ENCODE measurements at places on chromosomes 7 and 10.
A peak's percentile ranks its signal among the peaks of the same experiment; 100 is the strongest.

DNA sequence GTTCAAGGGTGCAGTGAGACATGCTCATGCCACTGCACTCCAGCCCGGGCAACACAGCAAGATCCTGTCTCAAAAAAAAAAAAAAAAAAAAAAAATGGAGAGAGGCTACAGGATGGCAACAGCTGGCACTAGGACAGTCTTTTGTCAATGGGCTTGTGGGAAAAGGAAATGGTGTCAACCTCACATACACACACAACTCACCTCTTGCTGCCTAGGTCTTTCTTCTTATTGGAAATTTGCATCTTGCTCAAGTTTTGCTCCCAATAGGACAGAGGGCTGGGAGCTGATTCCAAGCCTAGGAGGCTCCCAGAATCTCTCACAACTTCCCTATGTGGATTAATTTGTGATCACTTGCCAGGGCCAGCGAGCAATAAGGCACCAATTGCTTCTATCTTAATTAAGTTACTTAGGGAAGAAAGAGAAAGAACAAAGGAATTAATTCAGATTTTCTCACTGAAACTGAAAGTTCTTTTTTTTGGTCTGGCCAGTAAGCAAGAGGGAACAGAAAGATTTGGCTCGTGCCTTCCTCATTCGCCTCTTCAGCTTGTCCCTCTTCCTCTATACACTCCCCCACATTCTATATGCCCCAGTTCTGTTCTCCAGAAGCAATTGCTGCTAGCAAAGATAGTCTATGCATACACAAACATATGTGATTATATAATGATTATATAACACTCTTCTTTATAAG is 33.8 kb downstream of the MAP3K8 start:
- DNase-seq: no peak

DNA sequence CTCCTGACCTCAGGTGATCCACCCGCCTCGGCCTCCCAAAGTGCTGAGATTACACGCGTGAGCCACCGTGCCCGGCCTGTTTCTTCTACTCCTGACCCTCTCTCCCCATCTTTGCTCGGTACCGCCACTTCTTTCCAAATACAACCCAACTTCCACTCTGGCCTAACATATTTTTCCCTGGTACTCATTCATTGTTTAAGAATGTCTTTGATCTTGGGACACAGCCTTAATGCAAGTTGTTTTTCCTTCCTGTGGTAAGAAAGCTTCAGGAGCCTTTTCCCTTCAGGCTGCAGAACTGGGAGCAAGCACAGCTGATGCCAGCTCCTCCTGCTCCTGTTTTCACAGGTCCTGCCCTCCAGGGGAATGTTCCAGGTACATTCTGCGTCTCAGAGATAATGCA is 13.7 kb downstream of the CALML3 start:
- DNase-seq: no peak

DNA sequence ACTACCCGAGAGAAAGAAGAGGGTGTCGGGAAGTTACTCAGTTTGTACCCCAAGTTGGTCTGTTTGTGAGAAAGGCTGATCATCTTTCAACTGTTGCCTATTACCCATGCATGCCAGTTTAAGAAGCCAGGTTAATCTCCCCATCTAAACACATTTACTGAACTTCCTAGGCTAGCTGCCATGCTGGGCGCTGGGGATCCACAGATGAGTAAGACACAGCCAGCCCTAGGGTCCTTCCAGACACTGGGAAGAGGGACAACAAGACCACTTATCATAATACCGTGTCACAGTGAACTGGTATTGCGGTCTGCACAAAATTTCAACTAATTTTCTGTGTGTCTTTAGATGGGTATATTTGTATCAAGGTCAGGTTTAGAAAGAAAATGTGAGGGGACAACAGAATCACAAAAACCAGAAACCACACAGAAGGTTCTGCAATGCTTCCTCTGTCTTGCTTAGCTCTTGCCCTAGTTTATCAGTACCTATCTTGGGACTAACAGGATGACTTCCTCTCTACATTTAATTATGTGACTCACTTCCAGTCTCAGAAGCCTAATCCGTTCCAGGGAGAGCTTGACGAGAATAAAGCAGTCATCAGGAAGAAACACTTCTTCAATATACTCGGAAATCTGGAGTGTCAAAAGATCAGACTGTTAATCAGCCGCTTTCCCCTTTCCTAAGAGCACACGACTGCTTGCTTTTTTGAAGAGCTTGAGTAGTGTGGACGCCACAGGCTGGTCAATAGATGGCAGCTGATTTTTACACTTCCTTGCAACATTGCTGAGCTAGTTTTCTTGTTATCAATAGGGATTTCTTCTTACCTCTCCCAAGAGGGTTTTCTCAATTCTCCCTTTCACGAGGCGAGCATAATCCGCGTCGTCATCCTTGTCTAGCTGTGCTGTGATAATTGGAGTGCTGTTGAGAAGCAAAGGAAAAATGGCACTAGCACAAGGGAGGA is 45.7 kb downstream of the POLR3A start:
- peak; percentile 89 for DNase-seq

GRCh38 chr7:14021069-14021468 is 31.6 kb upstream of the ETV1 start:
- no peak for DNase-seq

DNA sequence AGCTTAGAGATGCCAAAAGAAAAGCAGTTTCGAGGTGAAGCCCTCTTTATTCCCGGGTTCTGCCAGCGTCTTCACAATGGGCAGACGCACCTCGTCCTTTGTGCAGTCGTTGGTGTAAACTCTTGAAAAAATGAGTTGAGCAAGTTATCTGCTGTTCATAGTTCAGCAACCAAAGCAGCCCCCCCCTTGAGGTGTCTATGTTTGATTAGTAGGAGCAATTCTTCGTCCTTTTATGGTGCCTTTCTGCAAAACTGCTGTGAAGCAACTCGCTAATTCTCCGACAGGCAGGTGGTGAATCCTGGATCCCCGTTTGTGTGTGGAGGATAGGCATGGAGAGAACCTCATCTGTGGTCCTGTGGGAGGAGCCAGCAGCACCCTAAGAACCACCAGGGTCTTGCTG is 234.5 kb downstream of the GLRX3 start:
- DNase-seq: no peak

- DNase-seq: no peak
These were observed 227.7 kb upstream of the TEX47 start for GRCh38 chr7:89023206-89023605.

GRCh38 chr7:78178319-78178718 is 379.7 kb downstream of the PHTF2 start:
- DNase-seq: no peak

GRCh38 chr10:71266147-71266917 is 52.7 kb upstream of the SLC29A3 start:
- DNase-seq: no peak

GRCh38 chr7:80499350-80499953 is 12.4 kb downstream of the GNAT3 start:
- peak; percentile 93 for DNase-seq

DNA sequence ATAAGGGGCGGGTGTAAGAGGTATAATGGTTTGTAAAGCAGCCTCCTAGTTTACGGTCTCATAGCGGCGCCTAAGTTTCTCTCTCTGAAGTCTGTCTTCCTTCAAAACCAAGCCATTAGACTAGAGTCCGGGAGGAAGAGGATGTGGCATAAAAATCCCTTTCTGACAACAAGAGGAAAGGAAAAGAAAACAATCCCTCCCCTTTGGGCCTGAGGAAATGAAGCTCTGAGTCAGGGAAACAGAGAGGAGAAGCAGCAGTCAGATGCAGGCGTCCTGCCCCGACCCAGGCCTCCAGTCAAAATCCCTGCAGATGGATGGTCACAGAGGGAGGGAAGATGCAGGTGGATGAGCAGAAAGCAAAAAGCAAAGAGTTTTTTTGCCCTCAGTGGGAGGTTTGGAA is 23.7 kb downstream of the PARP12 start:
- DNase-seq: no peak

GRCh38 chr10:7480742-7481367 is 70.0 kb upstream of the SFMBT2 start:
- DNase-seq: no peak

GRCh38 chr10:51656503-51656902 is 42.9 kb downstream of the CSTF2T start:
- DNase-seq: no peak

GRCh38 chr10:12594448-12594944 is 245.1 kb downstream of the CAMK1D start:
- no peak for DNase-seq

GRCh38 chr7:105876091-105876963 is at the start of gene ATXN7L1:
TSS of gene ATXN7L1 (minus strand) at chr7:105876599. CDS start at chr7:105876558, 41 bp downstream.
- DNase-seq: peak; percentile 84

- DNase-seq: no peak
These were observed 803.6 kb downstream of the SORCS1 start for GRCh38 chr10:106360870-106361269.

DNA sequence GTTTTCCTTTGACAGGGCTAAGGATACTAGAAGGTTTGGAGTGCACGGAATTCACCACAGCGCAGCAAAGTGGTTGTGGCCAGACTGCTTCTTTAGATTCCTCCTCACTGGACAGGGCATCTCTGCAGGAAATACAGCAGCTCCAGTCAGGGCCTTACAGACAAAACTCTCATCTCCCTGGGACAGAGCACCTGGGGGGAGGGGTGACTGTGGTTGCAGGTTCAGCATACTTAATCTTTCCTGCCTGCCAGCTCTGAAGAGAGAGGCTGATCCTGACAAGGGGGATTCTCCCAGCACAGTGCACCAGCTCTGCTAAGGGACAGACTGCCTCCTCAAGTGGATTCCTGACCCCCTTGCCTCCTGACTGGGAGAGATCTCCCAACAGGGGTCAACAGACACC is 1257.9 kb downstream of the NXPH1 start:
- DNase-seq: no peak

DNA sequence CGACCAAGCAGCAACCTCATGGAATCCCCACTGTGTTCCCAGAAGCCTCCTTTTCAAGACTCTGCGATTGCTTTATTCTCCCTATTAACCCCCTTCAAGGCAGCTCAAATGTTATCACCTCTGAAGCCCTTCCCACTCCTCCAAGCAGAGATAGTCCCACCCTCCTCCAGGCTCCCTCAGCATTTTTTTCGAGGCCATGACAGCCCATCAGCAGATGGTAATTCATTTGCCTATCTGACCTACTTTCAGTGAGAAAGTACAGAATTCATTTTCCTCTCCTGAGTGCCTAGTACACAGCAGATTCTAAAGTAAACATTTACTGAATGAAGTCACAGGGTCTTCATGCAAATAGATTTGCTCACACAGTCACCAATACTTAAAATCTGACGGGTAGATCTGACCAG is 47.8 kb downstream of the HERPUD2 start:
- no peak for DNase-seq

GRCh38 chr7:38681882-38682281 is 50.7 kb upstream of the AMPH start:
- no peak for DNase-seq

DNA sequence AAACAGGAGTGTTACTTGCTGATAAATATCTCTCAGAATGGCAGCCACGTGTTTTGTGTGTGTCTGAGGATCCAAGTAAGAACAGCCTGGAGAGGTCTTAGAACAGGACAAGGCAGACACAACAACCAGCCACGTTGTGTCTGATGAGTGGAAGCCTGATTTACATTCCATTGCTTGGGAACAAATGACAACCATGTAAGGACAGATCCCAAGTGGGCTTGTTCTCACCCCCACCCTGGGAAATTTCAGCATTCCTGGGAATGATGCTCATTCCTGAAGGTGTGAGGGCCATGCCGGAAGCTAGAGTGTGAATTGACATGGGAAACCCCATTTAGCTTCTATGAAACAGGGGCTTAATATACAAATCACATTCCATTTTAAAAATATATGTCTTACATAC is 35.9 kb downstream of the IL6 start:
- no peak for DNase-seq

- DNase-seq: no peak
These were observed 238.9 kb downstream of the CAMK1D start for GRCh38 chr10:12588091-12588860.

DNA sequence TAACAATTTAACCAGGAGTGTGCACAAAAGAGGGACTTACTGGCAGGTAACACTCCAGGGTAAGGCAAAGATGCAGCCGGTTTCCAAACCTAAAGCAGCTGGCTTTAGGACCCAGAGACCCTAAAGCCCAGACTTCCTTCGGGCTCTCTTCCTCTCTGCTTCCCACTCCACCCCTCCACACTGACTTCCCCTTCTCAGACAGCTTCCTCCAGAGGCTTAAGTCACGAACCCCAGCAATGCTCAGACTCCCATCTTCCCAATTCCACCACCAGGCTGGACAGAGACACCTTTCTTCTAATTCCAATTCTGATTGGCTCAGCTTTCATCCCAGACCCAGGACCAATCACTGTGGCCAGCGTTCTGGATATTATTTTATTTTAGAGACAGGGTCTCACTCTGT is 24.8 kb downstream of the STYXL1 start:
- DNase-seq: no peak

- DNase-seq: peak; percentile 65
These were observed 843 bp upstream of the GATA3 start for GRCh38 chr10:8053446-8054243.

- no peak for DNase-seq
These were observed 34.6 kb downstream of the VTI1A start for GRCh38 chr10:112481602-112482001.

DNA sequence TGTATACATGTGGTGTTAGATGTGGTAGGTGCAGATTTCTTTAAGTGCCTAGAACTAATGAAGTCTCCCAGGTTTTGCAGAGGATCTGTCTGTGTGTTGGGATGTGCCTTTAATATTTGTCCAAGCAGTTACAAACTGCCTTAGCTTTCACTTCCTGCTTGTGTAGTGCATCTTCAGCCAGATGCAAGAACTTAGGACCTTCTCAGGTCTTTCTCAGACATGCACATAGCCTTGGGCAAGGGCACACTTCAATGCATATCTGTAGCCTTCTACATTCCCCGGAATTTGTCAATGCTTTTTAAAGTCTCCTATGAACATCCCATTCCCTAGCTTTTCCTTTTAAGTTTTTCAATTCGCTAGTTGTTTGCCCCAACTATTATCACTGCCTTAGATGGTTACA is 47.2 kb upstream of the SLC39A12 start:
- DNase-seq: no peak

GRCh38 chr10:44589944-44590449 is 205.1 kb upstream of the CXCL12 start:
- DNase-seq: no peak

DNA sequence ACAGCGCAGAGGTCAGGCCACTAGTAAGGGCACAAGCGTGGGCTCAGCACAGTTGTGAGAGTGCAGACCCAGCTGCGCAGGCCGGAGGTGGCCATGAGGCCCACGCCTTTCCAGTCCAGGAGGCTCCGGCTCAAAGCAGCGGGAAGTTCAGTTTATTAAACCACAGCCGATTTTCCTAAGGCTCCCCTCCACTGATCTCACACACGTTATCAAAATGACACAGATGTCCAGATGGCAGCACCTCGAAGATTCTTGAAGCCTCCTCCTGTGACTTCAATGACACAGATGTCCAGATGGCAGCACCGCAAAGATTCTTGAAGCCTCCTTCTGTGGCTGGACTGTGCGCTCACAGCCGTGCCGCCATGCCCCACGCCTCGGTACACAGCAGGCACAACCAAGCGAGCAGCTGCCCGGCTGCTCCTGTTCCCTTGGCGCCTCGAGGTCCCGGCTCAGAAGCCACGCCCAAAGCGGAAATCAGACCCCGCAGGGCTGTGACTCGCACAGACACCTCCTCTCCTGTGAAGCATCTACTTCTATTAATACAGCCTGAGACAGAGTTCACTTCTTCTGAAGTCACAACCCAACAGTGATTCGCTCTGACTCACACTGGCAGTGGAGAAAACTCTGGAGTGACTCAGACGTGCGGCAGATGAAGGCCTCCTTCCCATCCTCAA is 122.7 kb downstream of the MAD1L1 start:
- DNase-seq: no peak

Data from dermis microvascular lymphatic vessel endothelial cell (primary cell).